ENCODE measurements at places on chromosomes 12 and 14.
A peak's percentile ranks its signal among the peaks of the same experiment; 100 is the strongest.

DNA sequence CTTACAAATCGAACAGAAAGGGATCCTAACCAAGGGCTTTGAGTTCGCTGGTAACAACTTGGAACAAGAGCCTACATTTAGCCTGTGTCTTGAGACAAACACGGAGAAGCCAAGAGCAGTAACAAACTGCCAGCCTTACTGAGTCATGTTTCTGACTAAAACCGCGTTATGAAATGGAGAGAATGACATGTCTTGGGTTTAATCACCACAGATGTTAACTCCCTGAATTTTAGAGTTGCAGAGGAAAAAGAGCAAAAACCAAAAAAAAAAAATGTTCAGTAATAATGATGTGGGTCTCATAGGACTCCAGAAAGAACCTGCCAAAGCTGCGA is 1.0 kb downstream of the BLTP3B start:
- no peak for DNase-seq

DNA sequence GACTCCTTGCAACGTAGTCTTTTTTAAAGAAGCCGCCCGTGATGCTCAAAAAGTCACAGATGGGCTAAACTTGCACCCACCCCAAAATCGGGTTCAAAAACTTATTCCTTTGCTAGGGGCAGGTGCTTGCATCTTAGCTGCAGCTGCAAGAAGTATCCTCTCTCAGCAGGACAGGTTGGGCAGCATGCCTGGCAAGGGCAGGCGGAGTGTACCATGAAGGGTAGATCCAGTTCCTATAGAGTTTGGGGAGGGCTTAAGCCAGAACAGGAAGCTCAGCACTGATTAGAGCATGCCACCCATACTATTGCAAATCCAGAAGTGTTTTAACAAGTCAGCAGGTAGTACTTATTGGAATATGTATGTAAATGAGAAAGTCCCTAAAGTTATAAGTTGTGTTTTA is 48.7 kb downstream of the CPM start:
- DNase-seq, result no peak

DNA sequence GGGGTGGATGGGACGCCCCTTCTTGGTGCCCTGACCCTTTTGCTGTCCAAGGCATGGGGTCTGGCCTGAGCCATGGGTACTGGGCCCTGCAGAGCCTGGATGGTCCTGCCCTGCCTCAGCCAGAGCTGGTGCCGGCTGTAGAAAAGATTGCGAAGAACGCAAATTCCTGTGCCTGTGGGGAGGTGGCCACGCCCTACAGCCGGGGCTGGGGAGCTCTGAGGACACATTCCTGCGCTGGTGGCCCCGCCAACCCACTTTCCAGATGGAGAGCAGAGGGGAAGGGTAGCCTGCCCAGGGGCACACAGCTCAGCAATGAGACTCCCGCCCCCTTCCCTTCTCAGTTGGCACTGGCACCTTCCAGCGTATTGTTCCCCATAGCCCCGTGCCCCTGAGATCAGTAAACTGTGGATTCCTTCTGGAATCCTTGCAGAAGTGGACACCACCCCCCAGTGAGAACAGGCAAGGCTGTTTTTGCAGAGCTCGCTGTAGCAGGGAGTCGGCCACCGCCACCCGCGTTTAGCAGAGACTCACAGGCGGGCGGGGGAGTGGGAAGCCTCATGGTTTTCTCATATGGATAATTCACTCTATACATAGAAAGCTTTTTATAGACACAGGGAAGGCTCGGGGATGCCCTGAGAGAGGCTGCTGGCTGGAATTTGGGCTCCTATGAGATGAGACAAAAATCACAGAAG is 8.6 kb downstream of the INF2 start:
- peak; percentile 78 for DNase-seq

DNA sequence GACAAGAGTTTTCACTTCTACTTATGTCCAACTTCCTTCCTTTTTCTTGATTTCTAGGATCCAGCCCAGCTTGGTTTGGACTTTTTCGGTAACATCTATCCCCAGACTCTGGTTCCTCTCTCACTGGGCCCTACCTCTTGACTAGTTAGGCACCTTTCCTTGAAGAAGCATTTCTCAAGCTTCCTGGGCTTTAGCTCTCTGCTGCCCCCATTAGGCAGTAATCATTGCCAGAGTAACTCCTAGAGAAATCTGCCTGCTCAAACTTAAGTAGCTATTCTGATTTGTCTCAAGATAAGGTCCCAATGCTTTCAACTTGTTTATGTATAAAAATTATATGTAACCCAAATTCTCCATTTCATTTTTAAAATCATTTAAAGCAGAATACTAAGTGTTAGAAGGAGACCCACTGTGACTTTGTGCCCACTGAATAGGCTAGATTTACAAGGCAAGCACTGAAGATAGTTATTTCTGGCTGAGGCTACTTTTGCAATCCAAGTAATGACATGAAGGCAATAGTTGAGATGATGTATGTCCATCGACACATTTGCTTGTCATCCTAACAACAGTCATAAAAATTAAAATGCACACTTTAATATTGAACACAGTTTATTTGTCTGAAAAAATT is 275.0 kb upstream of the G2E3 start:
- DNase-seq, result no peak

GRCh38 chr12:12294215-12295005 is 27.6 kb upstream of the LRP6 start:
- no peak for DNase-seq

DNA sequence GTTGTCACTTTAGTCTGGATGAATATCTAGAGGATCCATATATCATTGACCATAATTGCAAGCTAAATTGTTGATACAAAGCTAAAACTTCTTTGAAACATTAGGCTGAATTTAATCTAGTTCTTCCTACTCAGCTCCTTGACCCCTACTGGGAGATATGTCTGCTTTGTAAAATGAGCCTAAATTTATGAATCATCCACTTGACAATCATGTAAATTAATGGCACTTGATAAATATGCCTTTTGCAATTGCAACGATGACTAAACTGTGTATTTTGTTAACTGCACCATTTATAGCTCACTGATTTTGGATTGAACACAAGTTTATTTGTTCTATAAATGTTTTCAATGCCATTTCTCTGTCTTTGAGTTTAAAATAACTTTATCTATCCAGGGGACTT is 1616.5 kb upstream of the FLRT2 start:
- no peak for DNase-seq

DNA sequence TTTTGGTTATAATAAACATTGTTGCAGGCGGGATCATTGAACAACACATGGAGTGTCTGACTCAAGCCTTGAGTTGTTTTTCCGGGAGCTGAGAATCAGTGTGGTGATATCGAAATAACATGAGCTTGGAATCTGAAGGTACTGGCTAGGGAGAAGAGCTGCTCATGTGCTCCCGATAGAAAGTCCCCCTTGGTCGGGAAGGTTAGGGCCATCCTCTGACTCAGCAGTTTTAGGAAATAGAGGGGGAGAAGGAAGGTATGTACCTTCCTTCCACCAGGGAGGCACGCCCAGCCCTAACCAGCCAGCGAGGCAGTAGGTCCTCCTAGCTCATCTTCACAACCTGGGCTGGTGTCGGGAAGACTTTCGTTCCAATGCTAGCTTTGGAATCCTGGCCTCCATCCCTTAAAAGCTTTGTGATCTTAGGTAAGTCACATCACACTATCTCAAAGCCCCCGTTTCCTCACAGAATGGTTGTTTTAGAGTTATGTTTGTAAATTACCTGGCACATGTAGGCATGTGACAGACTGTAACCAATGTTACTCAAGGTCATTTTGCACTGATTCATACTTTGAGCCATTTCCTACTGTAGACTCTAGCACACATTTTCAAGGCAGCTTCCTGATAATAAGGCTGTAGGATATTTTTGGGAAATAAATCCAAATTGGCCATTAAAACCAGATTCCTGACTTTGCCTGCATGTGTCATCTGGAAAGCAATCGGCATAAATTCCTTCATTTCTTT is 1.9 kb upstream of the RAB35 start:
- no peak for DNase-seq

DNA sequence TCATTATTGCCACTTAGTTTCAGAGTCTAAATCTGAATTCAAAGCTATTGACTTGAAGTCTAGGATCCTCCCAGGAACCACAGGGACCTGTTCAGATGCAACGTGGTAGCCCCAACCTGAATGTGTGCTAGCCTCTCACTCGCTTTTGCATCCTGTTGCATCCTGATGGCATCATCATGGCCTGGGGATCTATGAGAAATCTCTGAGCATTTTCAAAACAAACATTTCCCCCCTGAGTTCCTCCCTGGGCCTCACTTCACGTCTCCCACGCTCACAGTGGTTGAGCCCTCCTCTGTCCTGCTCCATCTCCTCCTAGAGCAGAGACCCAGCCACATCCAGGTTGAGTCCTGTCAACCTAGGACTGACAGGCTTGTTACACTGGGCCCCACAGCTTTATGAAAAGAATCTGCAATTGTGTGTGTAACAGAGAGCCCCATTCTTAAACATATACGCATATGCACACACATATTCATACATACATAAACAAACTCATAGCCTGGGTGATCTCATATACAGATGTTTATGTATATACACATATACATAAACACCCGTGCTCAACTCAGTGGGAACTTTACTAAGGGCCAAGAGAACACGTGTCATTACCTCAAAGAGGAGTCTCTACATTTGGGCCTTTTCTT is 5.4 kb upstream of the KRT72 start:
- DNase-seq, result no peak

DNA sequence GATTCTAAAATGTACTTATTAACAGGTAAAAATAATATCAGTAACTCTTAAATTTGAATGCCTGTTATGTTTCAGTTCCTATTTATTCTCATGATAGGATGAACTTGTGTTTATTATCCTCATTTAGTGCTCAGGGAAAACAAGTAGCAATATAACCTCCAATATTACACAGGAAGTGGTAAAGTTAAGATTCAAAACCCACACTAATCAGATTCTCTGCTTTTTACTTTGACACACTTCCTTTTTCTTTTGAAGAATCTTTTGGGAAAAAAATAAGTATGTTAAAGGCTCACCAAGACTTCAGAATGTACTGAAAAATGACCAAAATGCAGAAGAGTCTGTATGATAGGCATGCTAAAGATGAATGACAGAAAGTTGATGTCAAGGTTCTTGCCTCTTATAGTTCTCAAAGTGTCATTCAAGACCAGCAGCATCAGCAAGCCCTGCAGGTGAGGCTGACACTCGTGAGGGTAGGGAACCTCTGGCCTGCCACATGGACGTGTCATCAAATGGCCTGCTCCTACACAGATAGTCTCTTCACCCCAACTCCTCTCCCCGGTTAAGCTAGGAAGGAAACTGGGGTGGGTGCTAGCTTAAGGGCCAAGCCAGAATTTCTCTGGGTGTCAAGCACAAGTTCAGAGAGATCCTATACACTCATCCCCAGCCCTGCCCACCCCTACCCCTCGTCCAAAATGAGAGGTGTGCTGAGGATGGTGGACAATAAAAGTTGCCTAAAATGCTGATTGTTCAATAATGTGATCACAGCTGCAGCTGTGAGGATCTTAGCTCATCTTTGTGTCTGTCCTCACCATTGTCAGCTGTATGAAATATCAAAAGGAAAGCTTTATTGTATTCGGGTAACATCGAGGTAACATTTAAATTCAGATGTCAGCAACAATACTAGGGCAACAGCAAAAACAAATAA is 6.3 kb downstream of the TBPL2 start:
- no peak for DNase-seq

DNA sequence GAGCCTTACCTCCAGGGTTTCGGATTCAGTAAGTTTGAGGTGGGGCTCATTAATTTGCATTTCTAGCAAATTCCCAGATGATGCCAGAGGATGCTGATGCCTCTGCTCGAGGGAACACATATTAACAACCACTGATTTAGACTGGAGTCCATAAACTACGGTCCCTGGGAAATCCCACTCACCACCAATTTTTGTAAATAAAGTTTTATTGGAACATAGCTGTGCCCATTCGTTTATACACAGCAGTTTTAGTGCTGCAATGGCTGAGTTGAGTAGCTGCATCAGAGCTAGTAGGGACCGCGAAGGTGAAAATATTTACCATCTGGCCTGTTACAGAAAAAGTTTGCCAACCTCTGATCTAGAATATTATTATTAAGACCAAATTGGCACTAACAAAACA is 73.8 kb downstream of the DNAI7 start:
- DNase-seq, result no peak

DNA sequence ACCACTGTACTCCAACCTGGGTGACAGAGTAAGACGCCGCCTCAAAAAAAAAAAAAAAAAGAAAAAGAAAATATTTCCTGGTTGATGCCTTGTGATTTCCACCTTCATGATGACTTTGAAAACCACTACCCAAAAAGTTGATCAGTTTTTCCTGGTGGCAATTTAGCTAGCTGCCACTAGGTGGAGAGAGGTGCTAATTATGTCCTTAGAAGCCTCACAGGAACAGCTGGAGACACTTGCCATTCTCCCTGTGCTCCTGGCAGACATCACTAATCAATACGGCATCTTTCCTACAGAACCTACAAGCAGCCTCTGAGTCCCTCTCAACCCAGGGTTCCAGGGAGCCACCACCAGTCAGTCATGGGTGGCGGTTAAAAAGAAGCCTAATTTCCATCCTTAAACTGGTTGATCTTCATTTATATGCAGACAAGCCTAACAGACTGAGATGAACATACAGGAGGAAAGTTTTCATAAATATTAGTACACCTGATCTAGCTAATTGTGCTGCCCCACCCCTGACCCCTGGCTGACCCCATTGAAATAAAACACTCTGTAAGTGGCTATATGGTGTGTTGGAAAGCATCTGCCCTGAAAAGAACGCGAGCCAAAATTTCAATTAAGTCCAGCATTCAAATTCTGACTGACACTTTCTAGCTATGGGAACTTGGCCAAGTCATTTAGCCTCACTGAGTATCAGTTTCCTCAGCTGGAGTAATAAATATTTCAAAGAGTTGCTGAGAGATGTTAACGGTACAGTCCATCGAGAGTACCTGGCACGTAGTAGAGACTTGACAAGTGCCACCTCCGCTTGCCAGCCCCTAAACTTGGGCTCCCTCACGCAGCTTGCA is 6.2 kb upstream of the OAS1 start:
- DNase-seq, result no peak

DNA sequence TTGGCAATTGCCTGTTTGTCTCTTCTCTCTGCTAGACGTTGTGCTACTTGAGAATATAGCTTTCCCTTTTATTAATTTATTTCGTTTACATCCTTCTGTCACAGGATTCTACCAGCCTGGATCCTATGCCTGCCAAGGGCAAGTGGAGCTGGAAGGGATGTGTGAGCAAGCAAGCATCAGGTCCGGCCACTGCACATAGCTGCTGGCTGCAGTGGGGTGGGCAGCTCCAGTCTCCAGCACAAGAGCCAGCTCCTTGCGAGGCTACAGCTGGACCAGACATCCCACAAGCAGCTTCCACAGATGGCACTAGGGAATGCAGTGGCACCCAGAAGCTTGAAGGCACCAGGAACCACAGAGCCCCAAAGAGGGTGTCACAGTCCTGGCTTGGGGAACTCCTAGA is 225.0 kb downstream of the KCNC2 start:
- DNase-seq, result no peak

DNA sequence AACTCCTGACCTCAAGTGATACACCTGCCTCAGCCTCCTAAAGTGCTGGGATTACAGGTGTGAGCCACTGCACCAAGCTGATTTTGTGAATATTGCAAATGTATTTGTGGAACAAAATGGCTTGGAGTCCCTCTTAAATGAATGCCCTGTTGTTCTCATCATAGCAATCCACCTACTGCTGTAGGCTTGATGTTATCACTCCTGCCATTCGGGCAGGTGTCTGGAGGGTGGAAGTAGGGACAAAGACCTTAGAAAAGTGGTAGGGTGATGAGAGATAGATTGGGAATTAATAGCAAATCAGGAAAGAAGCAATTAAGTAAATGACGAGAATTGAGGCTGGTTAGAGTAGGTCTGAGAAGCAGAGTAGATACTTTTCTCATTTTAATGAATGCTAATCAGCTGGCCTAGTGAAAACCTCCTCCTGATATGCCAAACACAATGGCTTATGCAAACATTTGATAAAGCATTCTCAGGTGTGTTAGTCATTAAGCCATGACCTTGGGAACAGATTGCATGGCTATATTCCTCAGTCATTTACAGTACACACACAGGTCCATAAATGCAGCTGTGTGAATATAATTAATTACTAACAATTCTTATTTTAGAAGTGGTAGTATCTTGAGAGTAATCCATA is 60.5 kb upstream of the USP44 start:
- DNase-seq, result no peak
